ENCODE measurements at places on chromosomes 11 and 22. TPM values are rescaled to one million over a fixed set of nuclear protein-coding genes. Genes with fewer than 3 reads are reported as not detected.
A peak's percentile ranks its signal among the peaks of the same experiment; 100 is the strongest.

DNA sequence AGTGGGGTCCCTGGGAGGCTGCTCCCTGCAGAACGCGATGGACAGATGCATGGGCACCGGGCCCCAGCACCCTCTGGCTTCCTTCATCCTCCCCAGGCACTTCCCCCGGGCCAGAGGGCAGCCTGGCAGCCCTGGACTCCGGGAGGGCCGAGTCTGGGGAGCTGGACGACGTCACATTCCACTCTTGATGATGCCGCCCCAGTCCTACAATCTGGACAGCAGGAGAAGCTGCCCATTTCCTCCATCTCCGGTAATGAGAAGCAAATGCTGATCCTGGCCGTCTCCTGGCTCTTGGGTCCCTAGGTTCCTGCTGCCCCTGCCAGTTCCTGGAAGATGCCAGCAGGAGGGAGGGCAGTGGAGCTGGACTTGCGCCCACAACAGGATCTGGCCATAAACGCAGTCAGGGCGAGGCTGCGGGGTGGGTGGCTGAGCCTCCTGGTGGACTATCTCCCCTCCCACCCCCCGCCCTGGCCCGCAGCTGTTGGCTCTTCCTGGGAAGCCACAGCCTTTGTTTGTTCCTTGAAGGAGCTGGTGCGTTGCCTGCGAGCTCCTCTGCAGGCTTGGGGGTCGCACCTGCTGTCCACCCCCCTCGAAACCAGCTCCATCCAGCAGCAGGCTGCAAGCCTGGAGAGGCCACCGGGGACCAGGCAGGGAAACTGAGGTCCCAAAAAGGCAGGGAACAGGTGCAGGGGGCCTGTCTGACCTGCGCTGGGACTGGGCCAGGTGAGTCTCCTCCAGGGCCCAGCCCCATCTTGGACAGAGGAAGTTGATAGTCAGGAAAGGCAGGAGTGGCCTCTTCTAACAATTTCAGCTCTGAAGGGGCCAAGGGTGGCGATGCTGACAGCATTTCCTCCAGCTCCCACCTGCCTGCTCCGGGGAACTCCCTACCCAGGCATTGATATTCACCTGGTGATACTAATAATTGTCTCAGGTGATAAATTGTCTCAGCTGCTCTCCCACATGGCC, 17.9 kb upstream of the MUC6 start:
- ATAC-seq, result no peak

DNA sequence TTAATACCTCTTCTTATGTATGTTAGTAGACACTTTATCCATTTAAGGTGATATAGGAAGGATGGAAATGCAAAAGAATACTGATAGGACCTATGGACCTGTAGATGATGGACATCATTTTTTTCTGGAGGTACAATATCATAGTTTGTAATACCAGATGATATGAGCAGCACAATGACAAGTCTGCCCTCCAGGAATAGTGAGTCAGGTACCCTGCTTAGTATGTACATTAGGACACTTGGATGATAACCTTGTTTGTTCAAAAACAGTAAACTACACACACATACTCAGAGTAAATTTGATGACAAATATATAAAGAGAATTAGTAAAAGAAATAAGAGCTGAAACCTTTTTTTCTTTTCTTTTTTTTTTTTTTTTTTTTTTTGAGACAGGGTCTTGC, 58.7 kb upstream of the B3GNT6 start:
- ATAC-seq, result peak; percentile 26

GRCh38 chr11:69293087-69293486, 868 bp upstream of the MYEOV start:
- ATAC-seq, result no peak

The FERMT3 gene
- total RNA-seq, result 2.4 TPM

DNA sequence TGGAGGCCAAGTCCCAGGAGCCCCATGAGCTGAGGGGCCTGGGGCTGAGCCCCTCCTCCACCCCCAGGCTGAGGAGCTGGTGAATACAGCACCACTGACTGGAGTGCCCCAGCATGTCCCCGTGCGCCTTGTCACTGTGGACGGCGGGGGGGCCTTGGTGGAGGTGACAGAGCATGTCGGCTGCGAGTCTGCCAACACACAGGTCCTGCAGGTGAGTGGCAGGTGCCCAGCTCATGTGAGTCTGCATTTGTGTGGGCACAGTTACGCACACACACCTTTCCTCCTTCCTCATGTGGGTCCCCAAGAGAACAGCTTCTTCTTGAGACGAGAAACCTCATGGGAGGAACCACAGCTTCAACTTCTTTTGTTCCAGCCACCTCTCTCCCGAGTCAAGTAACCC, 7.7 kb downstream of the TMEM132A start:
- ATAC-seq, result peak; percentile 22

The FAM180B gene
- not detected for total RNA-seq

The PHETA2 gene
- total RNA-seq, result 5.5 TPM

DNA sequence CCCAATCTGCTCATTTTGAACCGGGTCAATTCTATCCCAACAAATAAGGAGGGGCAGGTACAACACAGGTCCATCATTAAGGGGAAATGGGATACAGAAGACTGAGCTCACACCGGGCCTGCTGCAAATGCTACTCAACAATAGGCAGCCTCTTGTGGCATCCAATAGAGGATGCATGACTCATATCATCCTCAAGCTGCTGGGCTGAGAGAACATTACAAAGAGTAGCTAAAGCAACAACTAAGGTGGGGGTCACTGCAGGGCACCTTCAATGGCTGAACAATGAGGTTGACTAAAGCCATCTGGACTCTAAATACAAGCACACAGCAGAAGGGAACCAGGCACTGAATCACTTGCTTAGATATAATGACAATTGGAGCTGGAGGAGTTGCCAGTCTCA, 130.1 kb upstream of the SYN3 start:
- no peak for ATAC-seq

- peak; percentile 23 for ATAC-seq
Measured at GRCh38 chr11:61173456-61173855, 12.2 kb upstream of the VPS37C start.

- no peak for ATAC-seq
Measured at GRCh38 chr22:49242480-49242879, 585.2 kb downstream of the BRD1 start.

GRCh38 chr11:67630943-67631331, 1.2 kb upstream of the NUDT8 start:
- ATAC-seq, result no peak

DNA sequence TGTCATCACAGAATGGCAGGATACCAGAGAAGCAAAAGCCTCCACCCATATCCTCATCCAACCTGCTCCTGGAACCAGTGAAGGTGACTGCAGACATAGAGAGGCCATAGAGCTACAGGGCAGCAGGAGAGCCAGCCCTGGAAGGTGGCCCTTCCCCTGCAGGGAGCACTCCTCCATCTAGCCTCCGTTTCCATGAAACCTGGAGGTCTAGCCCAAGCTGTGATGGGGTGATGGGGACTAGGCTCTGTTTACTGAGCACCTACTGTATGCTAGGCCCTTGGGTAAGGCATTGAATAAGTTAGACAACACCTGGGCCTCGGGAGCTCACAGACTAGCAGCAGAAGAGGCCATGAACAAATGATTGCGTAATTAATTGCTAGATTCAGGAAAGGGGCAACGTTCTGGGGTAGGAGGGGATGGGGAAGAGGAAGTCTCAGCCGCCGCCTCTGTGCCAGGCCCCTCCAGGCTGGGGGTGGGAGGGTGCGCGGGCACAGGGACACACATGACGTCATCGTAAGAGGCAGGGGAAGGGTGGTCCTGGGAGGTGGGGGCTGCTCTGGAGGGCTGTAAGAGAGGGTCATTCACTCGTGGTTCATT, 784 bp upstream of the SYNGR1 start:
- peak; percentile 17 for ATAC-seq

The TSGA10IP gene
- not detected for total RNA-seq

GRCh38 chr22:43706151-43706550, 106.0 kb downstream of the EFCAB6 start:
- no peak for ATAC-seq

- ATAC-seq, result no peak
Measured at GRCh38 chr11:68390315-68390714, 70.2 kb upstream of the PPP6R3 start.

DNA sequence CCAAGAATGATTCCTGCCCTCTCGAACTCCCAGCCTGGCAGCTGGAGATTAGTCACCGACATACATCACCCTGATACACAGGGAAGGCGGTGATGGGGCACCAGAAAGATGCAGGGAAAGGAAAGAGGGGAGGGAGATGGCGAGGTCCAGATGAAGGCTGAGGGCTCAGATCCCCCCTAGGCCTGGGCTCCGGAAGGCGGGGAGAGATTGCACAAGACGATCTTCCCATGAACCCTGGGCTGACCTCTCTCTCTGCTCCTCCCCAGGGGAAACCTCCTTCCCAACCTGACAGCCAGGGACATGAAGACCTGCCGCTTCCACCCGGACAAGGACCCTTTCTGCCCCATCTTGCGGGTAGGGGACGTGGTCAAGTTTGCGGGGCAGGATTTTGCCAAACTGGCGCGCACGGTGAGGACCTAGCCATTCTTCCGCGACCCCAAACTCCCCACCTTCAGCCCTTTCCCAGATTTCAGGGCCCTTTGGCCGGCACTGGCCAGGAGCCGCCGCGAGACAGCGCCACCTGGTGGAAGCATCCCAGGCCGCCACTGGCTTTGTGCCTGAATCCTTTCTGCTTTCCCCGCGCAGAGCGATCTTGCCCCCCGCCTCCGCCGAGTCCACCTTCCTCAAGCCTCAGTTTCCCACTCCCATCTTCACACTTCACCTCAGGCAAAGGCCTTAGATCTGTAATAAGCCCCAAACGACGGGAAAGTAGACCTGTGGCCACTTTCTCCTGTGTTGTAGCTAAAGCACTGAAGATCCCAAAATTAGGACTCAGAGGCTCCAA, 11.5 kb downstream of the P2RX3 start:
- ATAC-seq, result peak; percentile 43

- peak; percentile 78 for ATAC-seq
Measured at GRCh38 chr22:50674606-50675552, 2.3 kb downstream of the SHANK3 start.
